KG1 (cell line): ENCODE measurements at places on chromosomes 4 and X.

DNA sequence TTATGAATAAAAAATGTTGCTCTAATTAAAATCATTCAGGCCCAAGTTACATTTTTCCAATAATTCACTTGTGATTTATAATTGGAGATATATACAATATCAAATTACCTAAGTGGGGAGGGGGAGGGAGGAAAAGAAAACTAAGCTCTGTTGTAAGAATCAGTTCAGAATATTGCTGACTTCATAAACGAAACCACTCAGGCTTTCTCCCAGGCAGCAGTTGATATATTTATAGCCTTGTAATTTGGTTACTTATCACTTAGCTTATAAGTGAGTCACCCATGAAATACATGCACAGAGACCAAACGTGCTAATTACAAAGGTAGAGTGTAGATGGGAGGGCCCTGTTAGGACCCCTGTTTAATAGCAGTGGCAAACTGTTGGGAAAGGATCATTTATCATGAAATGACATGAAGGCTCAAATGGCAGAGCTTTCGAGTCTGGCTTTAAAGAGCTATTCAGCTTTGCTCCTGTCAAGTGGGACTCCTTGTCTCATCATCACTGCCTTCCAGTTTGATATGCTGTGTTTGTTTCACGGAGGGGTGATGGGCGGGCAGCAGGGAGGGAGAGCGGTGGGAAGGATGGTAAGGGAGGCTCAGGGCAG lies 105.6 kb upstream of the PGRMC2 start:
- no peak for DNase-seq

DNA sequence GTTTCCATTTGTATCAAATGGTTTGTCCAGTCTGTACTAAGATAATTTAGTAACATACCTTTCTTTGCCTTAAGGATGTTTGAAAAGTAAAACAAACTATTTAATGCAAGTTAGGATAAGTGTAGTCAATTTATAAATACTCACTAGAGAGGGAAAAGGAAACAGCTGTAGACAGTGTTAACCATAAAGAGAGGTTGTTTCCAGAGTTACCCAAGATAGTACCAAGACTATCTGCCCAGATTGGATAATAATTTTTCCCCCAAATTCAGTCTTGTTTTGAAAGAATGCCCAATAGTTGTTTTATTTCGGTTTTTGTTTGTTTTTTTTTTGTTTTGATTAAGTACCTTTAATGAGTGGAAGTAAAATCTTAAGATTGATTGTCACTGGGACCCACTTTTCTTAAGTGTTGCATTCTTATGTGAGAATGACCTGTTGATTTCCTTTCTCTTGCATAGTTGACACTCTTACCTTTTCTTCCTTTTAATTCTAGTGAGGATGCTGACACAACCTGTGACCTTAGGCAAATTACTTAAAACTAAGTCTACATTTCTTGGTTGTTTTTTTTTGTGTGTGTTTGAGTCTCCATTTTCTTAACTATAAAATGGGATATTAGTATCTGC lies 12.8 kb downstream of the AFF1 start:
- no peak for DNase-seq

DNA sequence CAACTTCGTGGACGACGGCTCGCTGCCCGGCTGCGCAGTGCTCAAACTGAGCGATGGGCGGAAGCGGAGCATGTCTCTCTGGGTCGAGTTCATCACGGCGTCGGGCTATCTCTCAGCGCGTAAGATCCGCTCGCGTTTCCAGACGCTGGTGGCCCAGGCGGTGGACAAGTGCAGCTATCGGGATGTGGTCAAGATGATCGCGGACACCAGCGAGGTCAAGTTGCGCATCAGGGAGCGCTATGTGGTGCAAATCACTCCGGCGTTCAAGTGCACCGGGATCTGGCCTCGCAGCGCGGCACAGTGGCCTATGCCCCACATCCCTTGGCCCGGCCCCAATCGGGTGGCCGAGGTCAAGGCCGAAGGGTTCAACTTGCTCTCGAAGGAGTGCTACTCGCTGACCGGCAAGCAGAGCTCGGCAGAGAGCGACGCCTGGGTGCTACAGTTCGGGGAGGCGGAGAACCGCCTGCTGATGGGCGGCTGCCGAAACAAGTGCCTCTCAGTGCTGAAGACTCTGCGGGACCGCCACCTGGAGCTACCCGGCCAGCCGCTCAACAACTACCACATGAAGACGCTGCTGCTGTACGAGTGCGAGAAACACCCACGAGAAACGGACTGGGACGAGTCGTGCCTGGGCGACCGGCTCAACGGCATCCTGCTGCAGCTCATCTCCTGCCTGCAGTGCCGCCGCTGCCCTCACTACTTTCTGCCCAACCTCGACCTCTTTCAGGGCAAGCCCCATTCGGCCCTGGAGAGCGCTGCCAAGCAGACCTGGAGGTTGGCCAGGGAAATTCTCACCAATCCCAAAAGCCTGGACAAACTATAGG lies 1.5 kb downstream of the MAB21L2 start:
- no peak for DNase-seq

DNA sequence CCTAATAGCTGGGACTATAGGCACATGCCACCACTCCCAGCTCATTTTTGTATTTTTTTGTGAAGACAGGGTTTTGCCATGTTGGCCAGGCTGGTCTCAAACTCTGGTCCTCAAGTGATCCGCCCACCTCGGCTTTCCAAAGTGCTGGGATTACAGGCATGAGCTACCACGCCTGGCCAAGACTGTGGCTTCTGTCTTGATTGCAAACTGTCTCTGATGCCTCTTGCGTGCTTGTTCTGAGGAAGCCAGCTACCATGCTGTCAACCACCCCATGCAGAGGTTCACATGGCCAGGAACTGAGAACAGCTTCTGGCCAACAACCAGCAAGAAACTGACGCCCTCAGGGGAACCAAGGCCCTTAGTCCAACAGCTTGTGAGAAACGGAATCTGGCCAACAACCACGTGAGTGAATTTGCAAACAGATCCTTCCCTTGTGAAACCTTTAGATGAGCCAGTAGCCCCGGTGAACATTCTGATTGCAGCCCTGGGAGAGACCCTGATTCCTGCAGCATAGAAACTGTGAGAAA lies 71.2 kb downstream of the SUPT20HL2 start:
- no peak for DNase-seq

- no peak for DNase-seq
These were observed 80.9 kb downstream of the RFC1 start for GRCh38 chr4:39285111-39285795.

- no peak for DNase-seq
These were observed 132.5 kb upstream of the FMR1 start for GRCh38 chrX:147779173-147779572.

DNA sequence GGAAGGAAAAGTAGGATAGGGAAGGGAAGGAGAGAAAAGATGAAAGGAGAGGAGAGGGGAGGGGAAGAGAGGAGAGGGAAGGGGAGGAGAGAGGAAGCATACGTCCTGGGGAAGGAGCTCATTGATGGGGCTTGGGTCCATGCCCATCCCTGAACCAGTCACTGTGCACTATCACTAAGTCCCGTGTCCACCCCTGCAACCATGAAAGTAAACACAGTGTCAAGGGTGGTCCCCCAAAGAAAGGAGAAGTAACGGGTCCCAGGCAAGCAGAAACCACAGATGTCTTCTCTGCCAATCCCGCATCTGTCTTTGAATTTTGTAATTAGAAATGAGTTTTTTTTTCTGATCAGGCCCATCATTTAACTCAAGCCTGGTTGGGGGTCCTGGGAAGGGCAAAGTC lies 55.2 kb downstream of the LGI2 start:
- DNase-seq: no peak

GRCh38 chrX:17465201-17465600 lies 90.2 kb downstream of the NHS start:
- DNase-seq: no peak

DNA sequence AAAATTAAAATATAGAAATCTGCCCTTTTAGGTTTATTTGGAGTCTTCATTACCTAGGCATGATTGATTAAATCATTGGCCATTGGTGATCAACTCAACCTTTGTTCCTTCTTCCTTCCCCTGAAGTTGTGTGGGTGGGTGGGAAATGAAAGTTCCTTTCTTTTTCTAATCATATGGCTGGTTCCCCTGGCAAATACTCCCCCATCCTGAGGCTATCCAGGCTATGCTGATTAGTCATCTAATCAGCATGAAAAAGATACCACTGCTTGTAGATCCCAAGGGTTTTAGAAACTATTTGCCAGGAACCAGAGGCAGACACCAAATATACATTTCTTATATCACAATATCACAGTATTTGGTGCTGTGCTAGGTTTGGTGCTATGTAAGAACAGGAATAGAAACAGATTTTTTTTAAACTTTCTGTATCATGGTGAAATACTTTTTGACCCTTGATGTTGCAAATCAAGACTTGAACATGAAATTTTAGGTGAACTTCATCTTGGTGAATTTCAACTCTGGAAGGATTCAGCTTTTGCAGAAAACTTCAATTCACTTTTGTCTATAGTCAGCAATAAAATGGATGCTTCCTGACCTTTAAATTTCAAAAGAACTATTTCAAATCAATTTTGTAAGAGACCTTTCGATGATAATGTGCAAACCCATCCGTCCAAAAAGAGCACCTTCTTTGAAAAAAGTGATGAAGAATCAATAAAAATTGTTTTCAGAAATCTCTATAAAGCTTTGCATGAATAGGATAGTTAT lies 71.1 kb downstream of the CCSER1 start:
- no peak for DNase-seq

DNA sequence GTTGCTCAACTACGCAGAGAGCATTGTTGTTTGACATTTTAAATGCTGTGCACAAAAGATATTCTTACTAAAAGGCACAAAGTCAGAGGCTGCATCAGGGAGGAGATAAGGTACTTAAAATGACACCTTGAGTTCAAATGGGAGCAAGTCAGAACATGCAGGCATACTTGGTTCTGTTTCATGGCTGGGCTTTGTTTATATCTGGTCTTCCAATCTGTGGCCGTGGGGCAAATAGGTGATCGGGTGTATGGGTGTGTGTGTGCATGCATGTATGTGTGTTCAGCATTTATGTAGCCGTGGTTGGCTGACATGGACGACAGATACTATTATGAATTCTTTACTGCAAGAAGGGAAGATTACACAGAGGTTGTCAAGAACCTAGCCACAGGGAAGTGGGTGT lies 106.1 kb downstream of the RASL11B start:
- DNase-seq: no peak

DNA sequence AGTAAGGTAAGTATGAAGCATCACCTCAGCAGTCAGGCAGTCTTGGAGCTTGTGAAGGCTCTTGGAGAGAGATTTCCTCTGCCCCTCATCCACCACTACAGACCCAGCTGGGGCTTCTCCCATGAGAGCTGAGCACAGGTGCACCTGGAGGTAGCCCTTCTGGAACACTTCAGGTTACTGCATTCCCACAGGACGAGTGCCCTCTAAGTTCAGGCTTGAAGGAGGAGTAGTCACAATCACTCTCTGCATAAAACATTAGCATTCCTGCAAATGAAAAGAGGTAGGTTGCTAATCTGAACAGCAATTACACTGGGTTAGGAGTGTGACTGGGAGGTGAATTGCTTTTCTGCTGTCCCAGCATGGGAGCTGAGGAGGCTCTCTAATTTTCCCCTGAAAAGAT lies 308.8 kb downstream of the TEX13C start:
- DNase-seq: no peak

GRCh38 chr4:143207555-143207954 lies 22.8 kb downstream of the USP38 start:
- DNase-seq: no peak

DNA sequence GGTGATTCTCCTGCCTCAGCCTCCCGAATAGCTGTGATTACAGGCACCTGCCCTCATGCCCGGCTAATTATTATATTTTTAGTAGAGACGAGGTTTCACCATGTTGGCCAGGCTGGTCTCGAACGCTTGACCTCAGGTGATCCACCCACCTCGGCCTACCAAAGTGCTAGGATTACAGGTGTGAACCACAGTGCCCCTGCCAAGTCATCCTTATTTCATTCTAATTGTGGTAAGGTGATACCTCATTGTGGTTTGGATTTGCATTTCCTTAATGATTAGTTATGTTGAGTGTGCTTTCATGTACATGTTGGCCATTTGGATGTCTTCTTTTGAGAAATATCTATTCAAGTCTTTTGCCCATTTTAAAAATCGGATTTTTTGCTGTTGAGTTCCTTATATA lies 93.0 kb downstream of the USP9X start:
- no peak for DNase-seq

GRCh38 chr4:84925558-84925957 lies 40.9 kb downstream of the WDFY3 start:
- DNase-seq: no peak

DNA sequence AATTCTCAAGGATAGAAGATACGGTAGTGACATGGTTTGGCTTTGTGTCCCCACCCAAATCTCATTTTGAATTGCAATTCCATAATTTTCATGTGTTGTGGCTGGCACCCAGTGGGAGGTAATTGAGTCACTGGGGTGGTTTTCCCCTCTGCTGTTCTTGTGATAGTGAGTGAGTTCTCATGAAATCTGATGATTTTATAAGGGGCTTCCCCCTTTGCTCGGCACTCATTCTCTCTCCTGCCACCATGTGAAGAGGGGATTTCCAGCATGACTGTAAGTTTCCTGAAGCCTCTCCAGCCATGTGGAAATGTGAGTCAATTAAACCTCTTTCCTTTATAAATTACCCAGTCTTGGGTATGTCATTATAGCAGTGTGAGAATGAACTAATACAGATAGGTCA lies 8.5 kb upstream of the SPANXN4 start:
- DNase-seq: no peak

- no peak for DNase-seq
These were observed 175.2 kb downstream of the GC start for GRCh38 chr4:71608678-71609071.

DNA sequence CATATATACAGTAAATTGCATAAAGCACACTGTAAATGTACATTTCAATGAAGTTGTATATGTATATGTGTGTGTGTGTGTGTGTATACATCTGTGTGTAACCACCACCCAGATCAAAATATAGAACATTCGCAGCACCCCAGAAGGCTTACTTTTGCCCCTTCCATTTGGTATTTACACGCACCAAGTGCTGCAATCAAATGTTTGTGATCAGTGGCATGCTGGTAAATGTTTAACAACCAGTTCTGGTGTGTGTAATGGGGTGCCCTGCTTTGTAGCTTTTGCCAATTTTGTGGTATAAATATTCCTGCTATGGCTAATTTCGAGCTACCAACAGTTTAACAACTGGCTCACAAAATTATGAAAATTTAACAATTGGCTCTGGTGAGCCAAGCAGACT lies 101.3 kb downstream of the RTL5 start:
- no peak for DNase-seq

GRCh38 chr4:113209153-113209552 lies 159.7 kb downstream of the ANK2 start:
- DNase-seq: no peak

DNA sequence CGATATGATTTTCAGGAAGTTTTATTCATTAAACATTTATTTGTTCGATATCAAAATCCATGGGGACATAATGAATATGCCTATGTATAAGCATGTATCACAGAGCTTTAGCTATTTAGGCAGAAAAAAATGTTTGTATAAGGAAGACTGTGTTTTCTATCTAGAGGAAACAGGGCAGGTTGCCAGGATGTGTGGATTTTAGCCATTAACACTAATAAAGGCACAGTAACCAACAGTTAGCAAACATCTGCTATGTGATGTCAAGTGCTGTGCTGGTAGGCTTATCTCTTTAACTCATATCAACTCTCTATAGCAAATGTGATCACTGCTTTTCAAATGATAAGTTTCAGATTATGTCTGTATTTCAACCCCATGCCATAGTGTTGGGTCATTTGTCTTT lies 708.9 kb upstream of the HS3ST1 start:
- DNase-seq: no peak

GRCh38 chr4:41580007-41580406 lies 42.0 kb downstream of the LIMCH1 start:
- no peak for DNase-seq

- no peak for DNase-seq
These were observed 2204.5 kb downstream of the ARAP2 start for GRCh38 chr4:34039766-34040165.

- no peak for DNase-seq
These were observed 23.6 kb upstream of the SMPX start for GRCh38 chrX:21781525-21781924.
